ENCODE measurements at places on chromosomes 7 and 10. TPM values are rescaled to one million over a fixed set of nuclear protein-coding genes. Genes with fewer than 3 reads are reported as not detected.

GRCh38 chr7:95471071-95471470, 14.7 kb upstream of the ASB4 start:
- no peak for DNase-seq

VPS37D gene
- polyA plus RNA-seq: 18.9 TPM

- no peak for DNase-seq
Observed at GRCh38 chr10:16809074-16809718, 8.0 kb downstream of the RSU1 start.

DNAJC12 gene
- 11.8 TPM for polyA plus RNA-seq

ACBD7 gene
- 5.0 TPM for polyA plus RNA-seq
